AG08395 (cell line): ENCODE measurements at places on chromosomes 12 and 14.

- DNase-seq, result peak; percentile 87
Observed at GRCh38 chr12:5506821-5507231, 74.9 kb downstream of the NTF3 start.

GRCh38 chr12:111287125-111287900 is 81.6 kb downstream of the PHETA1 start:
- DNase-seq, result no peak

- DNase-seq, result peak; percentile 82
Observed at GRCh38 chr14:74905595-74906142, 17.4 kb downstream of the RPS6KL1 start.

DNA sequence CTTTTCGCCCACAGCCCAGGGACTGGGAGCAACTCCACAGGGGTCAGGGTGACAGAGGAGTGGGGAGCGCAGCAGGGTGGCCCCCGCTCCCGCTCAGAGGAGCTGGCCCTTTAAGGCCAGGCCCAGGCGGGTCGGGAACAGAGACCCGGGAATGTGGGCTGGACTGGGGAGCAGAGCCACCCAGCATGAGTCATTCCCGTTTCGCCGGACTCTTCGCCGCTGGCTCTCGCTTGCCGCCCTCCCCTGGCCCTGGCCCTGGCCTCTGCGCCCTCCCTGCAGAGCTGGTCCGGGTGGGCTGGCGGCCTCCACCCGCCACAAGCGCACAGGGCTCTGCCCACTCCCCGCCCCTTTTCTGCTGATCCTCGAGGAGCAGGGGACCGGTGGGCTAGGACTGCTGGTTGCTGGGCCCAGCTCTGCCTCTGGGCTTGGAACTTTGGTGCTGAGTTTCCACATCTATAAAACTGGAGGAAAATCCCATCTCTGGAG is 92.8 kb downstream of the NINJ2 start:
- peak; percentile 96 for DNase-seq

DNA sequence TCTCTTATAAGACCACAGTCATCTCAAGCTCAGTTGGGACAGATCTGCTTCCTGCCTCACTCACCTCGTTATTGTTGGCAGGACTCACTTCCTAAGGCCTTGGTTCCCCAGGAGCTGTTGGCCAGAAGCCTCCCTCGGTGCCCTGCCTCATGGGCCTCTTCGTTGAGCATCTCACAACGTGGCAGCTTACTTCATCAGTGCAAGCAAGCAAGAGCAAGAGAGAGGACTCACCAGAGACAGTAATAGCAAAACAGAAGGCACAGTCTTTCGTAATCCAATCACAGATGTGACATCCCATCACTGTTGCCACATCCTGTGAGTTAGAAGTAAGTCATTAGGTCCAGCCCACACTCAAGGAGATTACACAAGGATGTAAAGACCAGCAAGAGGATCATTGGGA is 5.1 kb upstream of the NUMB start:
- peak; percentile 83 for DNase-seq

DNA sequence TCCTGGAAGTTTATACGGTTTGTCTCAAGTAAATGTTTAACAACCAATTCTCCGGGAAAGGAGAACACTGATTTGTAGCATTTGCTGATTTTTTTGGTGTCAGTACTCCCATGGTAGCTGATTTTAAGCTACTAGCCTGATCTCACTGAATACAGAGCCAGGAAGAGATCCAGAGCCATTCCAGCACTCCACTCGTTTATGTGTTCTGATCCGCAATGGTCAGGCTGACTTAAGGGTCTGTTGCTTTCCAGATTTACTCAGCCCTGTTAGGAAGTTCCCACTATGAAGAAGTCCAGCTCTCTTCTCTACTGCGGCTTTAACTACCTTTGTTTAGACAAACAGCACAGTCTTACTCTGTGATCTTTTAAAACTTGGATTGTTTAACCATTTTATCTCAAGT is 38.0 kb upstream of the NID2 start:
- DNase-seq, result no peak

DNA sequence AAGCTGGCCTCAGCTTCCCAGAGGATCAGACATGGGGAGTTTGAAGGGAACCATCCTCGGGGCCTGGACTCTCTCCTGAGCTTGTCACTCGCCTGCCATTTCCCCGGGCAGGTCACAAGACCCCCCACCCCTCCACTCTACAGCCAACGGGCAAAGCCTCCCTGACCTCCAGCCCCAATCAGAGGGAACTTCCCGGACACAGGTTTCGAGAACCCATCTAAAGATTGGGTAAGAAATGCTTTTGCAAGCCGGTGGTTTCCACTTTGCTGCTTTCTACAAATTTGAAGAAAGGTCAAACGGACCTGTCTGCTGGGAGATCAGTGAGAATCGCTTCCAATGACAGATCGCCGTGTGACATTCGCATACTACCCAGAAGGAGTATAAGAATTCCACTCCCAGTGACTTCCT is 89.6 kb downstream of the SCARB1 start:
- no peak for DNase-seq

DNA sequence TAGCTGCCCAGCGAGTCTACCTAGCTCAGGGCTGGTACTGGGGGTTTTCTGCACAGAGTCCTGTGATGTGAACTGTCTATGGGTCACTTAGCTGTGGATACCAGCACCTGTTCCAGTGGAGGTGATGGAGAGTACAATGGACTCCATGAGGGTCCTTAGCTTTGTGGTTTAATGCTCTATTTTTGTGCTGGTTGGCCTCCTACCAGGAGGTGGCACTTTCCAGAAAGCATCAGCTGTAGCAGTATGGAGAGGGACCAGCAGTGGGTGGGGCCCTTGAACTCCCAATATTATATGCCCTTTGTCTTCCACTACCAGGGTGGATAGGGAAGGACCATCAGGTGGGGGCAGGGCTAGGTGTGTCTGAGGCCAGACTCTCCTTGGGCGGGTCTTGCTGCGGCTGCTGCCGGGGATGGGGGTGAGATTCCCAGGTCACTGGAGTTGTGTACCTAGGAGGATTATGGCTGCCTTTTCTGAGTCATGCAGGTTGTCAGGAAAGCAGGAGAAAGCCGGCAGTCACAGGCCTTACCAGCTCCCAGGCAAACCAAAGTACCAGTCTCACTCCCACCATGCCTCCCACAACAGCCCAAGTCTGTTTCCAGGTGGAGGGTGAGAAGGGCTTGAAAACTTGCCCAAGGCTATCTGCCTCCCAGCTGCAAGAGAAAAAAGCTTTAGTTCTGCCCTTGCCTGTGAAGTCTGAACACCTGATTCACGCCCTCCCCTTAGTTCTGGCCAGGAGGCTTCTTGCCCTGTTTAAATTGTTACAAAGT is 163.0 kb upstream of the NUDT4 start:
- no peak for DNase-seq

- DNase-seq, result no peak
Observed at GRCh38 chr14:22985894-22986507, 3.6 kb upstream of the AJUBA start.

DNA sequence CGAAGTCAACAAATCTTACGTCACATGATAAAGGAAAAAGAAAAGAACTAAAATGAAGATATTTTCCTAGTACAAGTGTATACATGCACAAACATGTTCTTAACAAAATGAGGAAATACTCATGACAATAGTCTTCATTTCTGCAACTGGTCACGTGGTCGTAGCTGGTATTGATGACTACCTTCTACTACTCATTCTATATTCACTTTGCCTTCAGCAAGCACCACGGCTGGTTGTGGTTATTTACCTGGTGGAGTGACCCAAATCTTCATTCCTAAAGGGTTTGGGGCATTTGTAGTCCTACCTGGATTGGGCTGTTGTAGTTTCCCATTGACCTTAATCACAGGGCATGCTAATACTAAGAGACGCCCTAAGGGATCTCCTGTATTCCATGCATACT is 51.2 kb downstream of the FIGNL2 start:
- DNase-seq, result no peak

DNA sequence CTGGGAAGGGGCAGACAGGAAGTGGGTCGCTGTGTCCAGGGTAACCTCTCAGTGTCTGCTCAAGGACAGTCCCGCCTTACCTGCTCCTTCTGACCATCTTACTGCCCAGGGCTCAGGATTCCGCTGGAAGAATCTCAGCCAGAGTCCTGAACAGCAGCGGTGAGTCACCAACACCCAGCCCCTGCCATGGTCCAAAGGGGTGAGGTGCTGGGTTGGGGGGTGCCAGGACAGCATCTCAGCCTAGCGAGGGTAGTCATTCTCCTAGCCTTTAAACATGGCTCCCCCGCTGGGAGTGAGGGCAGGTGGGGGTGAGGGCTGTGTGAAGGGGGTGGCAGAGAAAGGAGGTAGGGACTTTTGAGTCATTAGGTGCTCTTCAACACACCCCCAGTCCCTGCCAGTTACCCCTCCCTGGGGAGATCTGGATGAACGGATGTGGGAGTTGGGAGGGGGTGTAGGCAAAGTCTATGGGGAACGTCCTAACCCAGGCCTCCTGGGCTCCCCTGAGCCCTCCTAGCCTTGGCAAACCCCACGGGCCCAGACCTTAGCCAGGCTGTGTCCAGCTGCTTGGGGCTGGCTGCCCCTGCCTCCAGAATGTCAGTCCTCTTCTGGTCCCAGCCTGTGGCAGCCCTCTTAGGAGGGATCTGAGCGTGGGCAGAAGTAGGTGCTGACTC is 2.5 kb downstream of the TAMALIN start:
- no peak for DNase-seq

DNA sequence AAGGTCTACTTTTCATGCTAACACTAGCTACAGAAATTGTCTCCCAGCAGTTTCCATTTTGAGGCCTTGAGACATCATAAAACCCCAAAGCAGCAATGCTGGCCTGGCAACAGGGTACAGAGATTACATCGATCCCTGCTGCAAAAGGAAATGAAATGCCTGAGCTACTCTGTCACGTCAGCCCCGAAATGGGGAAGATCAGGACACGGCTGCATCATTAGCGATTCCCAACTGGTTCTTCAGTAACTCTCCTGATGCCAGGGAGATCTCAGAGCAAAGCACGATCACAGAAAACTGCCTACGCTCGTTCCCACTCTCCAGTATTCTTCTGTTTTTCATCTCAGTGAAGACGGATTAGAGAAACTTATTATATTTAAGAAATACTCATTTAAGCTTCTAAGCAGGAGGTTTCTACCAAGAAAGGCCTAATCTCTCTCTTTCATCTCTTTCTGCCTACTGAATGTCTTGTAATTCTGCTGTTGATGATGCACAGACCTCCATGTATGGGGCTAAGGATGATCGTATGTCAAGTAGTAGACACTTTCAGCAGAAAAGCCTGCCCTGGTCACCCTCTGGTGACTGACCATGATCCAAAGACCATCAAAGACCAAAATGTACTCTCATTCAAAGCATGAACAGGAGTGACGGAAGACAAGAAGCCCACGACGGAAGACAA is 168.5 kb downstream of the RIMBP2 start:
- DNase-seq, result no peak

DNA sequence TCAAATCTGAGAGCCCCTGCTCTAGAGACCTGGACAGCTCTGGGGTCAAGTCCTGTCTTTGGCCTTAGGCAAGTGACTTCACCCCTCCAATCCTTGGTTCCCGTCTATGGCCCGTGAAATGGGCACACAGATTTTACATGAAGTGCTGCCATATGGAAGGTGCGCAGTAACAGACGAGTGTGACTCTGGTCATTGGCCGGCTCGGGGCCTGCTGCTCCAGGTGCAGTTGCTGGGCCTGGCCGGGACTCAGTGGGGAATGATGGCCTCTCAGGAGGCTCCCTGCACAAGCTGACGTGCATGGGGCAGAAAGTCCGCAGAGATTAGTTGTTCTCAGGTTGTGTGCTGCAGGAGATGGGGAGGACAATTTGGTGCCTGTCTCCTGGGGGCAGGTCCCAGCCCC is 14.0 kb upstream of the TESC start:
- no peak for DNase-seq

GRCh38 chr14:83912032-83912642 is 1617.8 kb upstream of the FLRT2 start:
- DNase-seq, result no peak

- DNase-seq, result no peak
Observed at GRCh38 chr14:90496379-90496778, 99.5 kb downstream of the CALM1 start.

DNA sequence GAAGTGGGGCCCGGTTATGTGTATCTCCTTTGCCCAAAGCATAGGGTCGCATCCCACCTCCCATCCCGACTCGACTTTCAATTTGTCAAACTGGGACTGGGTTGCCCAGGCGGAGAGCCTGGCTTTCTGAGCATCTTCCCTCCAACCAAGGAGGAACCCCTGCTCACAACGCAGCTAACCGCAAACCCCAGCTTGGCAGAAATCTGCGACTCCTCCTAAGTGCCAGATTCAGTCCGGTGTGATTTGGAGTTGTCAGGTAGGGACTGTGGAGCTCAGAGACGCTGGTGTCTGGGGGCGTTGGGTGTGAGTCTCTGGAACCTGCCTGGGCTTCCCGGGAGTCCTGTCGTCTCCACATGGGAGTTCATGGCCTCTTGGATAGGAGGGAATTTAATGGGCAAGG is 1126.7 kb downstream of the AACS start:
- DNase-seq, result no peak

DNA sequence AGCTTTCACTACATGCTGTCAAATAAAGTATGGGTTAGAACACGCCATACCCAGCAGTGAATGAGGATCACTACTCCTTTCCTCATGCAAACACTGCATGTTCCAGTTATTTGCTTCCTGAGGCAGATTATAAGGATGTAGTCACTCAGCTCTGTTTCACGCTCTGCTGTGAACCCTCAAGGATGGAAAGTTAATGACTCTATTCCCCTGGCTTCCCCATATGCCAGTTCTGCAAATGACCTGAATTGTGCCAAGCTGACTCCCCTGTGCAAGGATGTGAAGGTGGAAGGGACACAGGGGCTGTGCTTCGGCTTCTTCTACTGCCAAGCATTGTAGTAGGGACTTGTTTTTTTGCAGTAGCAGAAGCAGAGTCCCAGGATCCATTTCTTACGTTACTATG is 6.8 kb downstream of the IFI27L1 start:
- DNase-seq, result no peak

DNA sequence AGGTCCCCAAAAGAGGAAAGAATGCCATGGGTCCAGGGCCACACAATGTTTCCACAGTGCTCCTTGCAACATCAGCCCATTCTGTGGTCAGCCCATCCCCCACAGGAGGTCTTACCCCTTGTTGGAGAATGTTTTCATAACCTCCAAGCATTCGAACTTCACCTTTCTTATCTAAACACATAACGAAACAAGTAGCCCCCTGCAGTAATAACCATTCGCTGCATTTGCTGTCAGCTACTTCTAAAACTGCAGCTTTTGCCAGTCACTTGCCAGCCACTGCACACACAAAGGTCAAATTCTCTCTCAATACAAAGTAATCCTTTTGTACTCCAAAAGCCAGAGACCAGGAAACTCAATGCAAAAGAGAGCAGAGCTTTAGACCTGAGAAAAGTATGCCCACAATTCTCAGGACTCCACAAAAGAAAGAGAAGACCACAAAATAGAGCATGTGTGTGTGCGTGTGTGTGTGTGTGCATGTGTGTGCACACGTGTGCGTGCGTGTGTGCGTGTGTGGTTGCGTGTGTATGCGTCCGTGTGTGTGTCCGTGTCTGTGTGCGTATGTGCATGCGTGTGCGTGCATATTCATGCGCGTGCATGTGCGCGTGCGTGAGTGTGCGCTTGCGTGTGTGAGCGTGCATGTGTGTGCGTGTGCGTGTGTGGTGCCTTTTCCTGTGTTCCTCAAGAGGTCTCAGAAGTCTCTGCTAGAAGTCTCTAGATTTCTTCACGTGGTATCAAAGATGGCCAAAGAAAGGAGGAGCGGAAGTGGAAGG is 31.7 kb upstream of the NINJ2 start:
- no peak for DNase-seq

GRCh38 chr14:105485739-105486162 is 935 bp upstream of the CRIP1 start:
- no peak for DNase-seq
